Left renal pelvis (tissue), 4 donors: ENCODE measurements at places on chromosomes 7 and 10.

DNA sequence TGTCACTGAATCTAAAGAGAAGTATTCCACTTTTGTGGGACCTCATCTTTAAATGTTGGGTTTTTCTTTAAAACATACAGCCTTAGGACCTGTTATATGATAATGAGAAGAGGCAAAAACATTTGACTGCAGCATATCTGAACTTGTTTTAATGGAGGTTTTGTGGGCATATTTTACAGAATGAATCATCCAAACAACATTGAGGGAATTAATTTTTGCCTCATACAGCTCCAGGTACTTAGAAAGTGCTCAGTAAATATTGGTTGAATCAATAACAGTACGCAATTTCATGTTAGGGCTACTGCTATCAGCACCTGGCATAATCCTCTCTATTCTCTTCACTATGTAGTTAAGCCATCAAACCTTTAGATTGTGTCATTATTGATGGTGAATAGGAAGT, 115.9 kb downstream of the MALRD1 start:
- no peak for DNase-seq

DNA sequence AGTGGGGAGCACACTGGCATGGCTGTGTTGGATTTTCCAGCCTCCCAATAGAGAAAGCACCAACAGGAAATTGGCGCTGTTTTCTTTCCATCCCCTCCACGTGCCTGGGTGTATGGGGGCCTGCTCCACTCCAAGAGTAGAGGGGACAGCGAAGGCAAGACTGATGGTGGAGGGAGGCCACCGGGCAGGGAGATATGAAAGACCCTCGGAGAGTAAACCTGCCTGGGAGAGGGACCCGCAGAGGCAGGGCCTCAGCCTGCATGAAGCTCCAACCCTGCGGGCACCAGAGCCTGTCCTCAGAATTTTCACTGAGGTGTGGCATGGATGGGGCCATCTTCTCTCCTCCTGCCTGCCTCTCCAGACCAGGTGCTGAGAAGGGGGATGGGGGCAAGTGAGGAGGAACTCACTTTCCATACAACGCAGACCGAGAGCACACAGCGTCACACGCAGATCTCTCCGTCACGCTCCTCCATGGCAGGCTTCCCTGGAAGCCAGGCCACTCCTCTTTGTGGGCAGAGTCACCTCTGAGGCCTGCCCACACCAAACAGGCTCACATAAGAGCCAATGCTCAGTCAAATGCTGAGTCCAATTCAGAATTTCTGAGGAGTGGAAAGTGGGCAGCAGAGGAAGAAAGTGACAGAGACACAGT, 18.8 kb downstream of the ANXA11 start:
- no peak for DNase-seq

DNA sequence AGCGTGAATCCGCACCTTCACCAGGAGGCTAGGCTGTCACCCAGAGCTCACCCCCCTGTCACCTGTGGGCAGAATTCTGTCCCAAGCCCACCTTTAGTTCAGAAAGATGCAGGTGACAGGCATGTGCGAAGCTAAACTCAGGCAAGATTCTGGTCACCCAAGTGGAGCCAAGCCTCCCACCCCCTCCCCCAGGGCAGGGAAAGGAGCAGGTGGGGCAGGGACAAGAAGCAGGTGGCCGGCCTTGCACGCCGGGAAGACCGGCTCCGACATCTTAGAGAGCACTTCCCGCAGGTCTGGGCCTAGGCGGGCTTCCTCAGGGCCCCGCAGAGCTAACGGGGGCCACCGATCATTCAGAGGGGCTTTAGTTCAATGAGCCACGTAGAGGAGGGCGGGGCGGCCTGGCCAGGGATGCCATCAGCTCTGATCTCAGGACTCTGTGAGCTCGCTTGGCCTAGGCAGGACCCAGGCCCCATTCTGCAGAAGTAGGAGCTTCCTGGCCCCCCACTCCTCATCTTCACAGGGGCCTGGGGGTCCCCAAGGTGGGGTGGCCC, 19.9 kb downstream of the UNCX start:
- DNase-seq: no peak

GRCh38 chr10:27715505-27715904, 30.1 kb downstream of the MKX start:
- DNase-seq: no peak

DNA sequence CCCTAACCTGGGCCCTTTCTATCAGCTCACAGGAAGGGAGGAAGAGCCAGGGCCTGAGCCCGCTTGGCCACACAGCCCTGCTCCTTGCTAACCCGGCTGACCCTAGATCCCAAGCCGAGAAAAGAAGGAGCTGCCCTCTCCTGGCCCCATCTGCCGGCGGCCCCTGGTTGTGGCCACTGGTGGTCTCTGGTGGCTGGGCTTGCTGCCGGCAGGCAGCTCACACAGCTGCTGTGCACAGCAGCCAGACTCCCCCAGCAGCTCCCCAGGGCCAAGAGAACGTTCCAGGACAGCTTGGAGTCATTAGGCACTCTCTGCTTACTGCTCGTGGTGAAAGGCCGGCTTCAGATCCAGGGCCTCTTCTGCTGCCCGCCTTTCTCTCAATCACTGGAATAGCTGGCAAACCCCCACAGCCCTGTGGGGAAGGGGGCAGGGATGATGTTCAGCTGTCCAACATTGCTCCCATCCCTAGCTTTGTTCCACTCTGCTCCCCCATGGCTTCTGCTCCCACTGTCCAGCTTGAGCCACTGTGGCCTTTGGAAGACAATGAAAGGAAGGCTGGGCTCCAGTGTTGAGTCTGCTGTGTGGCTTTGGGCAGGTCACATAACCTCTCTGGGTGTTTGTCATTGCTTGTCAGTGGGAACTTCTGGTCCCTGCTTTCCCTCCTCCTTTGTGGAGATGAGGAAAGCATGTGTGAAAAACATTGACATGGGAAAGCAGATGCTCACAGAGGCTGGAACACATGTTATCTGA, 35.4 kb upstream of the COL13A1 start:
- DNase-seq: no peak

DNA sequence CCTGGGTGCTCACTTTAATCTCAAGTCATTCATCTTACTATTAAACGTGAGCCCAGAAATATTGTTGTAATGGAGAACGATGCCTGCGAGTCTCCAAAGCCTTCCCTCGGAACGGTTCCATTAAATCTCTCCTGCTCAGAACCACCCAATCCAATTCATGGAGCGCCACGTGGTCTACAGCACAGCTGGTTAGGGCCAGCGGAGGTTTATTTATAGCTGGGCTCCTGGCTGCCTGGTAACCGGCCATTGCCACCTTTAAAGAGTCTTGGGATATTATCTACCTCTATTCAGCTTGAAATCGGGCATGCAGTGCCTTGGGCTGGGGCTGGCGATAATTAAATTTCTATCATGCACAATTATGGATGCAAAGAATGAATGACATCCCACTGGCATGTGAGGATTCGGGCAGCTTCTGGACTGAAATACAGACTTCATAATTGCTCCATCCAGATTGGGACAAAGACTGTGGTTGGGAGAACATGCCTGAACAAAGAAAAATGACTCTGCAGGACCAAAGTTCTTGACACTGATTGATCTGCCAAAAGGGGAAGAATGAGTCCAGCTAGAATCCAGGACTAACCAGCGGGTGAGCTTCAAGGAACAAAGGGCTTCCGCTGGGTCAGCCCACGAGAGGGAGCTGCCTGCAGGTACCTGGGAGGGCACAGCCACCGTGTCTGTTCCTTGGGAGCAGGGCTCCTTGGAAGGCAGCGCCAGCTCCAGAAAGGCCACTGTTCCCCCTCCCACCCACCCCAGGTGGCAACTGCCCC, 7.3 kb downstream of the FAM20C start:
- DNase-seq: no peak

GRCh38 chr10:132354356-132355094, 22.5 kb downstream of the LRRC27 start:
- DNase-seq: no peak

- DNase-seq: no peak
Observed at GRCh38 chr10:11164551-11164802, 146.8 kb downstream of the CELF2 start.

GRCh38 chr7:43888993-43889945, 17.1 kb downstream of the URGCP start:
- no peak for DNase-seq

- no peak for DNase-seq
Observed at GRCh38 chr10:78454123-78454645, 420.5 kb downstream of the RPS24 start.

GRCh38 chr7:1104516-1105179, 16.7 kb downstream of the GPER1 start:
- no peak for DNase-seq

DNA sequence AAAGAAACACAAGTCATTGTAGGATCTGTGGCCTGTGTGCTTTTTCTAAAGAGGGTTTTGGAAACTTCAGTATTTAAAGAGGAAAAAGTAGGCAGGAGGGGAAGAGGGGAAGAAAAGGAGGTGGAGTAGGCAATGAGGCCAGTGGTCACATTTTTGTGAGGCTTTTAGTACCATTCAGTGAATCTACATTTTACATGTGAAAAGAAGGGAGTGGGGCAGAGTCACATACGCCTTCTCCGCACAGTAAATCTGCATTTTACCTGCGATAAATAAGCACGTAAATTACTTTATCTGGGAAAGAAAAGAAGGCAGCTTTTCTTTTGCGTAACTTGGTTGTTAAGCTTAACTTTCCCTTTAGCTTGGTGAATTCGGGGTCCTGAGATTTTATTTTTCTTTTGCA, 13.2 kb downstream of the CHST12 start:
- no peak for DNase-seq

- no peak for DNase-seq
Observed at GRCh38 chr10:59000162-59000825, 176.1 kb upstream of the PHYHIPL start.

DNA sequence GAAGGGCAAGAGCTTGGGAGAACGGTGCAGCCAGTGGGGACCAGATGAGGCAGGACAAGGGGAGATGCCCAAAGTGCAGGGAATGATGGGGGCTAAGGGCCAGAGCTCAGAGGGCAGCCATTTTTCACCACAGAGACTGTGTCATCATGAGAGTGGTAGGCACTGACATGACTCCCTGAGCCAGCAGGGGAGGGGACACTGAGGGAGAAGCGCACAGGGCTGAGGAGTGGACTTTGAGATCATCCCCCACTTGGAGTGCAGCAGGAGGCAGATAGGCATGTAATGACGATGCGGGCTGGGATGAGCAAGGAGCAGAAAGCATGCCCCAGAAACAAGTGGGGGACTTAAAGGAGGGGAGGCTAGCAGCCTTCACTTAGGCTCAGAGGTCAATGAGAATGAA, 5.2 kb upstream of the SMKR1 start:
- no peak for DNase-seq

GRCh38 chr10:76915316-76915715, 722.3 kb downstream of the KCNMA1 start:
- DNase-seq: no peak

DNA sequence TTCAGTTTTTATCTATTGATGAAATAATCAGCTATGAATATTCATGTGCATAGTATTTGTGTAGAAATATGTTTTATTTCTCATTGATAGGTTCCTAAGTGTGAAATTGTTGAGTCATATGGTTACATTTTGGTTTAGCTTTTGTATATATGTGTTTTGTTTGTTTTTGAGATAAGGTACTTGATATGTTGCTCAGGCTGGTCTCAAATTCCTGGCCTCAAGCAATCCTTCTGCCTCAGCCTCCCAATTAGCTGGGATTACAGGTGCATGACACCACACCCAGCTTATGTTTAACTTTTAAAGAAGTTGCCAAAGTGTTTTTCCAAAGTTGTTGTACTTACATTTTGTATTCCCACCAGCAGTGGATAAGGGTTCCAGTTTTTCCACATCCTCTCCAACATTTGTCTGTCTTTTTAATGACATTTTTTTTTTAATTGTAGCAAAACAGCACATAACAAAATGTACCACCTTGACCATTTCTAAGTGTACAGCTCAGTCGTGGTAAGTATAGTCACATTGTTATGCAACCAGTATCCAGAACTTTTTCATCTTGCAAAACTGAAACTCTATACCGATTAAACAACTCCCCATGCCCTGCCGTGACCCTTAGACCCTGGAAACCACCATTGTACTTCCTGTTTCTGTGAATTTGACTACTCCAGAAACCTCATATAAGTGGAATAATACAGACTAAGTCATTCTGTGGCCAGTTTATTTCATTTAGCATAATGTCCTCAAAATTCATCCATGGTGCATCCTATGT, 12.6 kb upstream of the UBE2D1 start:
- DNase-seq: no peak

- no peak for DNase-seq
Observed at GRCh38 chr7:143257501-143257900, 5.7 kb upstream of the GSTK1 start.

DNA sequence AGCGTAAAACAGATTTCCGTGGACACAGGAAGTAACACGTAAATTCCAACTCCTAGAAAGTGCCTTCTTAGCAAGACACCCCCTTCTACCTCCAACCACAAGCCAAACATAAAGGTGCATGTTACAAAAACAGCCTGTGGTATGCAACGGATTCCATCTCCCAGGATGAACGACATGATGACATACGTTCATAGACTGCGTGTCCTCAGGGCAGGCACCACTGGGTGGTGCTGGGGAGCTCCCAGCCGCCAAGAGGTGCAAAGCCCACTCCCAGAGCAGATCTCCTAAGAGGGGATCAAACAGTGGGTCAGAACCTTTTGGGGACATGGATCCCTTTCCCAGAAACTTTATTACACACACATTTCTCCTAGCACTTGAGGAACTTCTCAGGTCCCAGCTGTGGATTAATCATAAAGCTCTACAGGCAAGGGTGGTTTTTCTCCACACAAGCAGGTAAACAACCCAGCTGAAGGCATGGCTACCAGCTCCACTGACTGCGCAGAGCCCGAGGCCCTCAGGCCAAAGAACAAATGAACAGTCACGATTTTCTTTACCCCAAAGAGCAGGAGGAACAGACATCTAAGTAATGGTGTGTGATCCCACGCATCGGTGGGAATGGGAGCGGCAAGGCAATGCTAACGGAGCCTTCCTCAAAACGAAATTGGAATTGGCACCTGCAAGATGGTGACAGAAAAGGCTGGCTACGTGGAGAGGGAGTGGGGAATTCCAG, 13.8 kb downstream of the PSAP start:
- DNase-seq: no peak

DNA sequence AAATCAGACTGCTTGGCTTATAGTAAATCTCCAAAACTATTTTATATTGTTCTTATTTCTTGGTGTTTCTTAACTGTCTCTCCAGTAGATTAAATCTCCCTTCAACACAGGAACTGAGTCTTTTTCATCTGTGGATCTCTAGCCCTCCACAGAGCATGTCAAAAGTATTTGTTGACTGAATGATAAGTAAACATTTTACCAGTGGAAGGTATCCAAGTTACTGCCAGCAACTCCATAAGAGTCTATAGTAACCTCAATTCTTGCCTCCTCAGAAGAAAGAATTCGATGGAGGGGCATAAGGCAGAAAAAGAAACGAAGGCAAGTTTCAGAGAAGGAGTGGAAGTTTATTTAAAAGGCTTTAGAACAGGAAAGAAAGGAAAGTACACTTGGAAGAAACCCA, 293.9 kb upstream of the DKK1 start:
- no peak for DNase-seq

DNA sequence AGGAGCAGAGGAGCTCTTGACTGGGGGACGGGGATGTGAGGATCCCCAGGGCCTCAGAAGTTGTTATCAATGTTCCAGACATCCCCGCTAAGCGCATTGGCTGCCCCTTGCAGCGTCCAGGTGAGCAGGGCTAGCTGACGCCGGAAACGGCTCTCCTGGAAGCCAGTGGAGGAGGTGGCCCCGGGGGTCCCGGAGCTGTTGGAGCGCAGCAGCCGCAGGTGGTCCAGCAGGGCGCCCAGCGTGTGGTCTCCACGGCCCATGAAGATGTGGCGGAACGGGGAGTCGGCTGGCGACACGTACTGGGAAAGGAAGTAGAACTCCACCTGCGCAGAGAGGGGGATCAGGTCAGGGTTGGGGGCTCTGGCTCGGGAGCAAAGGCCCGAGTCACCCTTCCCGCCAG, 8.5 kb downstream of the MOSPD3 start:
- DNase-seq: no peak
